ENCODE measurements at places on chromosomes 7 and 10.

DNA sequence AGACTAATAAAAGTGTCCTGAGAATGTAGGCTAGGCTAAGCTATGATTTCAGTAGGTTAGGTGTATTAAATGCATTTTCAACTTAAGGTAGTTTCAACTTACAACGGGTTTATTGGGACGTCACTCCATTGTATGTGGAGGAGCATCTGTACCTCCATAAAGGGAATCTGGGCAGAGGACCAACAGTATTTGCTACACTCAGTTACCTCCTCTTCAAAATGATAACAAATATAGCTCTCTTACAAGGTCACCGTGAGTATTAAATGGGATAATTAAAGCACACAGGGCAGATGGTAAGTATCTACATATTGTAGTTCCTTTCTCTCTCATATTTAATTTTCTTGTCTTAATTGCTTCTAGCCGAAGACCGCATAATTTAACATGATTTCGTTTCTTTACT, 59.0 kb upstream of the FGL2 start:
- DNase-seq, result peak; percentile 20

GRCh38 chr7:45328403-45328981, 170.9 kb downstream of the RAMP3 start:
- DNase-seq, result no peak

- no peak for DNase-seq
Observed at GRCh38 chr10:36591436-36591835, 534.0 kb upstream of the ANKRD30A start.

GRCh38 chr7:103011650-103012049, 62.9 kb downstream of the FBXL13 start:
- DNase-seq, result no peak

- DNase-seq, result no peak
Observed at GRCh38 chr10:47421057-47421952, 37.2 kb upstream of the ZNF488 start.
